ENCODE measurements at places on chromosomes 1 and 21.

DNA sequence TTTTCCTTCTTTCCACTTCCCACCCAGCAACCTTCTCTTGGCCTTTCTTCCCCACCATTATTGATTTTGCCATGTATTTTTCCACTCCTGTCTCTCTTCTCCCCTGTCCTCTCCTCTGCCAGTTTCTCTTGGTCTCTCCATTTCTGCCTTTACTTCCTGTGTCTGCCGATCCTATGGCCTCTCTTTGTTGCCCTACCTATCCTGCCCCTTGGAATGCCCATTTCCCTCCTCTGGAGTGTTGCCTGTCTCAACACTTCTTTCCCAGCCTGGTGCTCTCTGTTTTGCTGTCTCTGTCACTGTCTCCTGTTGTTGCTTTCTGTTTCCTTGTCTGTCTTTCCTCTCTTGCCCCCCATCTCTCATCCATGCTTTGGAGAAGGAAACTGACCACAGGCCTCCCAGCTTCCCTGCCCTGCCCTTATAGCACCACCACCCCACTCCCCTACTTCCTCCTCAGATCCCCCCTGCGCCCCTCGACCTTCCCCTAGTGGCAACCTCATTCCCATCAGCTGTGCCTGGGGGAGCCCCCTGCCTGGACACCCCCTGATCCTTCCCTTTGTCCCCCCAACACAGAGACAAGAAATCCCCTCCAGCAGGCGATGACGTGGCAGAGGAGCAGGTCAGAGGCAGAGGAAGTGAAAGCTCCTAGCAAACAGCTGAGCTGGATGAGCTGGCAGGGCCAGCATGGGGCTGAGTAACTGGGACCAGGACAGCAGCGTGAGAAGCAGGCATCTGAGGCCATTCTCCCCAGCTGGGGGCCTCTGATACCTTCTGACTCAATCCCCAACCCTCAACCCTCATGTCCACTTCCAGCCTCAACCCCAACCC, 6.6 kb upstream of the ETV3L start:
- DNase-seq = peak; percentile 18

- no peak for DNase-seq
Measured at GRCh38 chr1:201054091-201054543, 30.6 kb upstream of the KIF21B start.

DNA sequence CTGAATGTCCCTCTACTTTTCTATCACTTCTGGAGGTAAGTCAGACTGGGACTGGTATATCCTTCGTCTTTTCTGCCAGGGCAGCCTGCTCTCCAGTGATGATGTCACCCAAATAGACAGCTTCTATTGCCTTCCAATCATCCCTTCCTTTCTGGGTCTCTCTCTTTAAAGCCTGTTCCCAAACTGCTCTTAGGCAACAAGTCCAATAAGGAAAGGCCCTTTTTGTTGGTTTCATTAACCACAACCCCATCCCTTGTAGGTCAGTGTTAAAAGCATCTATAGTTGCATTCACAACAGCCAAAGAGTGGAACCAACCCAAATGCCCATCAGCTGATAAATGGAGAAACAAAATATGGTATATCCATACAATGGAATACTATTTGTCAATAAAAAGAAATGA, 114.4 kb downstream of the CNIH3 start:
- DNase-seq = no peak

GRCh38 chr1:172699111-172699510, 40.2 kb downstream of the FASLG start:
- DNase-seq = peak; percentile 38

GRCh38 chr1:41768583-41768982, 150.1 kb downstream of the HIVEP3 start:
- DNase-seq = no peak

DNA sequence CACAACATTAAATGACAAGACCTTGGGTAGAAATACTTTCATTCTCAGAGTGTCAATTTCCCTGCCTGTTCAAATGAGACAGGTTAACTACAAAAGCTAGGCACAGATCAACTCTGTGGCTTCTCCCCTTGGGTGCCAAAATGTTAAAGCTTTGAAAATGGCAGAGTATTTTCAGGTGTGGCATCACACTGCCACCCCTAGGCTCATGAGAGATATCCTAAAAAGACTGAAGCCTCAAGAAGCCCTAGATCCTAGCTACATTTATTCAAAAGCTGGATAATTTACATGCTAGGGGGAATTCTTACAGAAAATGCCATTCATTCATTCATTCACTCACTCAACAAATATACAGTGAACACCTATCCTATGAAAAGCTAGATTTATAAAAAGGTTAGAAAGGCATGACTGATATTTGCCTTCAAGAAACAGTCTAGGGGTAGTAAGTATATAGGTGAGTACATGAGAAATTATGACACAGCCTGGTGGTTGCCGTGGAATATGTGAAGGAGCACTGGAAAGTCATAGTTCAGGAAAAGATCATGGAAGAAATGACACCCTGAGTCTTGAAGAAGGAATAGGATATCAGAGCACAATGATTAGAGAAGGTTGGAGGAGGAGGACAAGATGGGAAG, 15.9 kb upstream of the RAB4A start:
- no peak for DNase-seq

DNA sequence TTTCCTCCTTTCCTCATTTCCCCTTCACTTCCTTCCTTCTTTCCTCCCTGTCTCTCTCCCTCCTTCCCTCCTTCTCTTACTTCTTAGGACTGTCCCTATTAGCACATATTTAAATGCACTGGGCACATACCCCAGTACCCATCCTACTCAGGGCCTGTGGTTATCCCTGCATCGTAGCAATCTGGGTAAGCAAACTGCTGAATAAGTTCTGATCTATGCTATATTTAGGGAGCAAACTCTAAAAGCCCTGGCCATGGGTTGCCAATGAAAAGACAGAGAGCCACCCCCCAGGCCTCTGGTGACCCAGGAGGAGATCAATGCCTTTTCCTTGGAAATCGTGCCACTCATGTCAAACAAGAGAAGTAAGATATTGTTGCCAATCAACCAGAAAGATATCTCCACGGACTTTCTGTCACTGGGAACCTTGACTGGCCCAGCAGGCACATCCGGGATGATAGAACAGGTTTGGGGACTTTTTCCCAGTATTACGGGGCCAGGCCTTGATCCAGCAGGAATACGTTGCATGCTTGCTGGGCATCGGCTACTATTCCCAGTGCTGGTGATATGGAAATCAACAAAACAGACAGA, 5.4 kb downstream of the FAM3B start:
- DNase-seq = no peak

- peak; percentile 50 for DNase-seq
Measured at GRCh38 chr1:113783254-113784103, 24.2 kb upstream of the PHTF1 start.

DNA sequence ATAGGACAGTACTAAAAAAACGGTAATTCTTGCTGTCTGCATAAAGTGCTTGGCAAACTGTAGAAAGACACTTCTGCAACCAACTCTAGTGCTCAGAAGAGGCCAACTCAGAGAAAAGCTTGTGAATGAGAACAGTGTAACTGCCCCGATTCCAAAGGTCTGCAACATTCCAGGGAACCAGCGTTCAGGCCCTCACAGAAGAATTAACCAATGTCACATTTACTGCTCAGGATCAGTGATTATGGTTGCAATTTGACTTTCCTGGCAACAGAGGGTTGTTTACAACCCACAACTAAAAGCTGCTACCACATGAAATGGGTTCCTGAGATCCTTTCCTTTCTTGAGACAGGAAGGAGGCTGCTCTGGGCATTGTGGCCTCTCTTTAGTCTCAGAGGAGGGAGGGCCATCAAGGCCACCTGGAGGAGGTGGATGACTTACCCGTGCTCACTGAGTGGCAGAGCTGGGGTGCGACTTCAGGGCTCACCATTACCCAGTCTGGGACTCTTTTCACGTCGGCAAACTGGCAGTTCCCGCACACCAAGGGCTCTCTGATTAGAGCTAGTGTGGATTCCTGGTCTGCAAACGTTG, 15.3 kb downstream of the SRSF4 start:
- no peak for DNase-seq

- no peak for DNase-seq
Measured at GRCh38 chr1:7516341-7516740, 254.8 kb upstream of the VAMP3 start.

GRCh38 chr1:94927405-94928175, 680 bp upstream of the CNN3 start:
- DNase-seq = no peak

DNA sequence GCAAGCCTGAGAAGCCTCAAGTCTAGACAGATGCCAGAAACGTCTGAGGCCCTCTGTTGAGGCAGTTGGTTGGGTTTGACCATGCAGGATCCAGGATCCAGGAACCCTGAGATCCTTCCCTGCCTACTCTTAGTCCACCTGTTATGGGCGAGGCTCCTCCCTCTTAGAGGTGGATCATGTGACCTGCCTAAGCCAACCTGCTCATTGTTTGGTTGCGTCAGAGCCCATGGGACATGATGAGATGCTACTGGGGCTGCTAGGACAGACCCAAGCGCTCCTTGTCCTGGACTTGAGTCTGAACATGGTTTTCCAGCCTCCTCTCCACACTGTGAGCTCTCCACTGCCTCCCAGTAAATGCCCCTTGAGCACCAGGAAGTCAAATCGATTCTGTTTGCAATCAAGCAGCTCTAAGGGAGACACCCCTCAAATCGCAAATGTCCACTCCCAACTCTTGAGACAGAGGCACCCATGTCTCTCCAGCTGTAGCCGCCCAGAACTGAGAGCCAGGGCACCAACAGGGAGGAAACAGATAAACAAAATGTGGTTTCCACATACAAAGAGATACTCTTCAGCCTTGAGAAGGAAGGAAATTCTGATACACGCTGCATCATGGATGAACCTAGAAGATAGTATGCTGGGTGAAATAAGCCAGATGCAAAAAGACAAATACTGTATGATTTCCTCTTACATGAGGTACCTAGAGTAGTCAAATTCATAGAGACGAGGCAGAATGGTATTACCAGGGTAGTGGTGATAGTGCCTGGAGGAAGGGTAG, 31.7 kb upstream of the WNT4 start:
- no peak for DNase-seq

GRCh38 chr1:228373004-228373680, 33.5 kb downstream of the TRIM11 start:
- no peak for DNase-seq

DNA sequence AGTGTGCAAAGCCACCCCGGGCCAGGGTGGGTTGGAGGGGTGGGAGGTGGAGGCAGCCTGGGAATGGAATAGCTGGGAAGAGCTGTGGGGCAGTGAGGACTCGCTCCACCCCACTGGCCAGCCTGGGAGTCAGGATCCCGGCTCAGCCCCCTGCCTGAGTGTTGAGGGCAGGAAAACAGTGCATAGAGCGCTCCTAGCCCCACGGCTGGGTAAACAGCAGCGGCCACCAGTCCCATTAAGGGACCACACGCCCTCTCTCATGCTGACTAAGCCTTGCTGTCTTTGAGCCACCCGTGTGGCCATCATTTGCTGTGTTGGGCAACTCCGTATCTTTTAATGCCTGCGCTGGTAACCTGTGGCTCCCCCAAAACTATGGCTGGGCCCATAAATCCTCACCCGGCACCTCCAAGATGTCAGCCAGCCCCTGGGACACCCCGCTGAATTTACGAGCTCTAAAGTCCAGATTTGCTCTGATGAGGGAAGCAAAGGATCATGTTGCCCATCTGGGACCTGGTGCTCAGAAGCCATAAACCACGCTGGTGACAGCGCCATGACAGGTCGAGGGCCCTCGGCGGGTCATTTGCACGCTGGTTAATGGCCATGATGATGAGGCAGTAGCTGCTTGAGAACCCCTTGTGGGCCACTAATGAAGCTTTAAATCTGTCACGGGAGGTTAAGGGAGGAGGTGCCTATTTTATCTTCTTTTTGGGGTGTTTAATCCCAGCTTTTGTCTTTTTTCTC, 34.9 kb downstream of the SYF2 start:
- no peak for DNase-seq

DNA sequence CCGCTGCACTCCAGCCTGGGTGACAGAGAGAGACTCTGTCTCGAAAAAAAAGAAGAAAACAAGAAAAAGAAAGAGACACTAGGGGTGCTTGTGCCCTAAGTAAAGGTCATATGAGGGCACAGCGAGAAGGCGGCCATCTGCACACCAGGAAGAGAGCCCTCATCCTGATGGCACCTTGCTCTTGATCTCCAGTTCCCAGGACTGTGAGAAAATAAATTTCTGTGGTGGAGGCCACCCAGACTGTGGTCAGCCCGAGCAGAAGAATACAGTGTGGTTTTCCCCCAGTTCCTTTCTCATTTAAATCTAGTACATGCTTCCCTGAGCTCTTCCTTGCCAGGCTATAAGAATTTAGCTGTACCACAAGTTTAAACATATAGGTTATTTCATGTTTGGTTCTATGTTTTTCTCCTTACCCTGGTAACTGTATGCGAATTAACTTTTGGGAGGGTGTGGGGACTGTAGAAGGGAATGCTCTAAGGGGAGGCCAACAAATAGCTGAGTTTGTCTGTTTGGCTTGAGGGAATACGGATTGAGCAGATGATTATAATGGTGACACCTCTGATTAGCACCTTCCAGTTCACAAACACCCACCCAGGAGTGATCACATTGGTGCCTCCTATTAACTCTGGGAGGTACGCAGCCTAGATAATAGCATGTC, 119.6 kb upstream of the ERRFI1 start:
- no peak for DNase-seq

GRCh38 chr1:33188572-33189275, 6.9 kb upstream of the TRIM62 start:
- no peak for DNase-seq

GRCh38 chr1:20308569-20308968, 17.9 kb downstream of the VWA5B1 start:
- no peak for DNase-seq

DNA sequence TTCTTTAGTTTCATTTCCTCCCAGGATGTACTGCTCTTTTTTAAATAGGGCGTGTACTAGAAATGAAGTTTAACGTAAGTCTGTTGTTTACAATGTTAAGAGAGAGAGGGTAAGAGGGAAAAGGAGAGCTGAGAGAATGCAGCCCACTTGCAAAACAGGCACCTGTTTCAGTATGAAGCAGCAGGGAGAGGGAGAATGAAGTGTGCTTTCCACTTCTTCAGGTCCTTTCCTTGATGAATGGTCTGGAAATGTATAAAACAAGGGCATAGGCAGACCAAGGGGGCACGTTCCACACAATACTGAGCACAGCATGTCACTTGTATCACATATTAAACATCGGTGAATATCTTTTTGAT, 2.0 kb downstream of the KCNA3 start:
- peak; percentile 62 for DNase-seq

DNA sequence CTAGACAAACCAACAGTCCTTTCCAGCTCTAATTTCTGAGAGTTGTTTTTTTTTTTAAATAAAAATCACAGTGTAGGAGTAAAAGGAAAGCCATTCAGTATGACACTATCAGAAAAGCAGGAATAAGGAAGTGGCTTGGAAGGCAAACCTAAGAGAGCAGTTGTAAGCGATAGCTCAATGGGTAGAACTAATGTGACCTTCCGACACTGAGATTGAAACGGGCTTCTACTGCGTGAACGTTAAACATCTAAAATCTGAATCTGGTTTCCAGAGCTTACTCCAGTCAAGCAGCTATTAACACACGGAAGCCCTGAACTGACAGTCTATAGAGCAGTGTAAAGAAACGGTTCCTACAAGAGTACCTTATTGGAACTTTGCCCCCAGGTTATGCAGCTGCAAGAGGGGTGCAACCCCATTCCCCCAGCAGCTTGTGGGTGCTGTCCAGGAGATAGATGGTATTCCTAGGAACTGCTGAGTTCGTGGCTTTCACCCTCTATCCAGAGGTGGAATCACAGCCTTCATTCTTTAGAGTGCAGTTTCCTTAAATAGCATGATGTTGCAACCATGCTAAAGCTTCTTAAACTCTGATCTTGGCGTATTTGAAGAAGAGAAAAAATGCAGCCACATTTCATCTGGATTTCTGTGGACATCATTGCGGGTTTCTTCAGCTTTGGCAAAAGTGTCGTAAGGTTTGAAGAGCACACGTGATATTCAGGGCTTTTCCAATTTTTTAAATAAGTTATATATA, 3.3 kb upstream of the IRF2BP2 start:
- DNase-seq = no peak

All from GM12864 (cell line).